ENCODE measurements at places on chromosomes 2 and 18.
A peak's percentile ranks its signal among the peaks of the same experiment; 100 is the strongest.

GRCh38 chr2:74844752-74845151, 10.8 kb downstream of the HK2 start:
- DNase-seq: no peak

GRCh38 chr18:70998490-70998889, 709.6 kb downstream of the SOCS6 start:
- no peak for DNase-seq

- no peak for DNase-seq
Measured at GRCh38 chr18:10851824-10852319, 297.5 kb downstream of the PIEZO2 start.

- peak; percentile 38 for DNase-seq
Measured at GRCh38 chr2:164882276-164882675, 40.7 kb upstream of the COBLL1 start.

DNA sequence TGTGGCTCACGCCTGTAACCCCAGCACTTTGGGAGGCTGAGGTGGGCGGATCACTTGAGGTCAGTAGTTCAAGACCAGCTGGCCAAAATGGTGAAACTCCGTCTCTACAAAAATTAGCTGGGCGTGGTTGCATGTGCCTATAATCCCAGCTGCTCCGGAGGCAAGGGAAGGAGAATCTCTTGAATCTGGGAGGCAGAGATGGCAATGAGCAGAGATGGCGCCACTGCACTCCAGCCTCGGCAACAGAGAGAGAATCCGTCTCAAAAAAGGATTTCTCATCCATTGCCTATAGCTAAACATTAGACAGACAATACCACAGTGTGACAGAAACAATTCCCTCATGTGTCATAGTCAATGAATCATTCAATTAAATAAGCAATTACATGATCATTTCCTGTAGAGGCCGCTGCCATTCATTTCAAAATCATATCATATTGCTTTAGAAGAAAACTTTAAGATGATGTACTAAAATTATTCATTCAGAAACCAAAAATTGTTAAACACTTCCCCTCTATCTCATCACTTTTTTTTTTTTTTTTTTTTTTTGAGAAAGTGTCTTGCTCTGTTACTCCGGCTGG, 69.5 kb upstream of the TGIF1 start:
- no peak for DNase-seq

DNA sequence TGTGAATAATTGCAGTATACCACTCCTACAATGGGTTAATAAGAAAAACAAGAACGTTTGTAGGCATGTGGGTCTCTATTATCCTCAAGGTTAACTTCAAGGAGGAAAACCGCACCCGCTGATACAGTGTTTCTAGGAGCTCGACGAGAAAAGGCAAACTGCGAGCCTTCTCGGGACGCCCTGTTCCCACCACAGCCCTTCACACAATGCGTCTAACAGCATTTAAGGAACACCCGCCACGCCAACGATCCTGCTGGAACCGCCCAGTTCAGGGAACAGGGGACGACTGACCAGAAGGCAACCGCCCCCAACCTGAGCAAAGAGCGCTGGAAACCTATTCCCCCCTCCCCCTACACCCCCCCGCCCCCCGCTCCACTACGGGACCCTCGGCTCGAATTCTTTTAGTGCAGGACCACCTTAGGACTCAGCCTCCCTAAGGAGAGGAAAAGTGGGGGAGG, 710 bp upstream of the TMSB10 start:
- peak; percentile 86 for DNase-seq

- no peak for DNase-seq
Measured at GRCh38 chr2:36960005-36960675, 6.2 kb downstream of the STRN start.

- DNase-seq: no peak
Measured at GRCh38 chr2:4962419-4962818, 729.8 kb upstream of the SOX11 start.

GRCh38 chr18:36582988-36583745, 245.6 kb downstream of the TPGS2 start:
- no peak for DNase-seq

DNA sequence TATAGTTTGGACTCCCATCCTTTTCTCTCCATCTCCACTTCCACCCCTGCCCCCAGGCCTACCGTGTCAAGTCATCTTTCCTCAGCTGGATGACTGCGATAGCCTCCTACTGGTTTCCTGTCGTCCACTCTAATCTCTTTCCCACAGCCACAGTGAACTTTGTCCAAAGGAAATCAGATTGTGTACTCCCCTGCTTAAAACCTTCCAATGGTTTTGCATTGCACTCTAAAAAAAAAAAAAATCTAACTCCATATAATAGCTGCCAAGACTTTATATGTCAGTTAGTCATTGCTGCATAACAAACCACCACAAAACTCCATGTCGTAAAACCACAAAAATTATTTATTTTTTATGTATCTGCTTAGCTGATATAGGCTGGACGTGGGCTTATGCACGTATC, 160.2 kb upstream of the CCDC68 start:
- no peak for DNase-seq

DNA sequence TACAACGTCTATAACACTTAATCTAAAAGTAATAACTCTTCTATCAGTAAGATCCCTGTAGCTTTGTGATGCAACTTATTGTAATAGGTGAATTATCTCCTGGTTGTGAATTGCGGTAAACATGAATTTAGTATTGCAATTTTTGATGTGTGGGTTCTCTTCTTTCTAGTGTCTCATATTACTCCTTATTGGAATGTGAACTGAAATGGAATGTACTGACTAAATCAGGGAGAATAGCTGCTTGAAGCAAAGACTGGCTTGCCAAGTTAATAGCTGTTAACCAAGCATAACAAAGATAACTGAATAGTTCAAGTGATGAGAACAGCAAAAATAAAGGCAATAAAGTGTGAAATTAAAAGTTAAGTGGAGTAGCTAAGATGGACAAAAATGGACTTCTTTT, 60.5 kb upstream of the TFPI start:
- DNase-seq: no peak

GRCh38 chr2:11073776-11074175, 81.5 kb upstream of the SLC66A3 start:
- no peak for DNase-seq

DNA sequence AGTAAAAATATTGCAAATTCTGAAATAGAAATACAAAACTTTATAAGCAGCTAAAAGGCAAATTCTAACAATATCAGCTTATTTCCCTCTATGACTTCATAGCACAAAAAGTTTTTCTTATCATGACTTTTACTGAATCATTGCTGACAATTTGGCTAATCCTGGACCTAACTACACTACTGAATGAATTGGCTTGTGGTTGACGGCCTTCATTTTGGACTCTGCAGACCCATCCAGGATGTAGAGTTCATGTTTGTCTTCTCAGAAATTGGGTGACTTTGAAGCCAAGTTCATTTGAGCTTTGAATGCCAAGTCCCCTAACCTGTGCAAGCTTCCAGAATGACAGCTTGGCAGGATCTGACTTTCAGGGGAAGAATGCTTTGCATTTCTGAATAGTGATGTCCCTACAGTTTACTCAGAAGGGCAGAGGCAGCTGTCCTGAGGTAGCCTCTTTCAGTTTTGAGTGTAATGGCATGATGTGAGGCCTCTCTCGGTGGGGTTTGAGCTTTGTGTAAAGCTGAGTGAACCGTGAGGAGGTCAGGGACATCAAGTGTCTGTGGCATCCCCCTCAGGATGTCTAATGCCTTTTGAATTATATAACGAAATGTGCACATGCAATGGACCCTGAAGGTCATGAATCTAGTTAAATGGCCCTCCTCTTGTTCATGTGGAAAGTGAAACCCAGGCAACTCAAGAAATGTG, 48.0 kb downstream of the EFEMP1 start:
- no peak for DNase-seq

- no peak for DNase-seq
Measured at GRCh38 chr2:58107803-58108710, 61.5 kb downstream of the VRK2 start.

DNA sequence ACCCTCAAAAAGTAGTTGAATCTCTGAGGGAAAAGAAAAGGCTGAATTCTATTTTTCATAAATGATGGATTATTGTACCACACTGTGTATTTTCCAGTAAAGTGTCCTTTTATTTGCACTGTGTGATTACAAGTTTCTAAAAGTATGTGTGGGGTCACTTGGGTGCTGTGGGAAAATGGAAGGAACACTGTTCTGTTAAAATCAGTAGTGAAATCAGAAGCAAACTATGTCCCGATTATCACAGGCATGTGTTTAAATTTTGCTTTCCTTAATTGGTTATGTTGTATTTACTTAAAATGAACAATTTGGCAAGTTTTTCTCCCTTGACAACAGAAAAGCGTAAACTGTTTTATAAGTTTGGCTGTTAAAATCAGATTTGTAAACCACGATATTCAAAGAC, 353.1 kb downstream of the ARHGAP15 start:
- DNase-seq: no peak

DNA sequence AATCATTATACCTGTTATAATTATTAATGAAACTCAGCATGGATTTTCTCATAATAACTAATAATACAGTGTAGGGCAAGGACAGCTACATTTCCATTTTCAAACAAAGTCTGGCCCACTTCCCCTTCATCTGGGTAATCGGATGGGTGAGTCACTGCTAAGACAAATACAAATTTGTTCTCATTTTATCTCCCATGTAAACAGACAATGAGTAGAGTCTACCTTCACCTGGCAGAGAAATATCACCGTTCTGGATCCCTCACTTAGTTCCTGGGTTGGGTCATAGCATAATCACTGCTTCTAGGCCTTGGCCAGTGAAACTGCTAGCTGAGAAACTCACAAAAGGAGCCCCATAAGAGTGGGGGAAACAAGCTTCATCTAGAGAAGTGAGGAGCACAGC, 9.2 kb downstream of the CNTNAP5 start:
- no peak for DNase-seq

GRCh38 chr2:7102826-7103225, 185.6 kb downstream of the RNF144A start:
- DNase-seq: no peak

- no peak for DNase-seq
Measured at GRCh38 chr2:65602603-65603235, 170.3 kb upstream of the SPRED2 start.

- DNase-seq: no peak
Measured at GRCh38 chr18:13014232-13014631, 23.1 kb downstream of the CEP192 start.

- DNase-seq: no peak
Measured at GRCh38 chr18:13539050-13539449, 187.3 kb downstream of the FAM210A start.

DNA sequence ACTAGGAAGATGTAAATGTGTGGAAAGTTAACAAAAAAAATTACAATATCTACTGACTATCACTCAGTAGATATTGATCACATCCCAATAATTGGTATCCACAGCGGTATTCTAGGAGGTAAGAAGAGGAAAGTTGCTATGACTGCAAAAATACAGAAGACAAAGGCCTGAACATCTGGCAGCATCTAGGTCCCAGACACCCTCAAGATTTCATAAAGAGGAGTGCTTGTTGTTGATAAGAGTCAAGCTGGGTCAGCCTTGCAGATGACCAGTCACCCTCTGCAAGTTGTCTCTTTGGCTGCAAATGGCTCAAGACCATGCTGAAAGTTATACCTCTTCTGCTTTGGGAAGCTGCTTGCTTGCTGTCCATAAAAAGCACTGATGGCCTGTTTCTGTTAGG, 228.4 kb upstream of the FBXO11 start:
- DNase-seq: no peak

GRCh38 chr2:171668183-171668582, 19.1 kb upstream of the DYNC1I2 start:
- no peak for DNase-seq

DNA sequence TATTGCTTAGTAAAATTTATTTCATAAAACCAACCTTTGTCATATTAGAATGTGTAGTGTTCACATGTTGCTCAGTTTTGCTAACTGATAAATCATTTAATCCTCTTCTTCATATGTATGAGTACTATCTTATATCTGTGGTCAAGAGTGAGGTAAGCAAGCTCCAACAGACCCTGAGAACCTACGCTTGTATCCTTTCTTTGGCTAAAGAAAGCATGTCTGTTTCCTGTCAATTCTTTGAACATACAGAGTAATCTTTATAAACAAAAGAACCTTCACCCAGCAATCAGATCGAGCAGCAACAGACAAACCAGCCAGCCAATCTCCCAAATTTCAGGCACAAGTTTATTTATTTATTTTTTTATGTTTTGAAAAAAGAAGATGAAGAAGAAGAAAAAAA, 6.4 kb downstream of the ADCYAP1 start:
- no peak for DNase-seq

All from left hindlimb (tissue), 1 donor.